Osteocyte (in vitro differentiated cells): ENCODE measurements at places on chromosomes 5 and 9.

- H3K36me3 ChIP-seq: peaks cover 45% of the 10 kb centered on the region
- H3K4me1 ChIP-seq: peaks cover 33% of the 10 kb centered on the region
- peak overlapping the region; percentile 59 for H3K27ac ChIP-seq
- DNase-seq: no peak
- H3K4me3 ChIP-seq: no peak overlapping the region
- no peaks in the 10 kb centered on the region for H3K27me3 ChIP-seq
Observed at GRCh38 chr5:82274343-82275211, 3.6 kb downstream of the RPS23 start.

DNA sequence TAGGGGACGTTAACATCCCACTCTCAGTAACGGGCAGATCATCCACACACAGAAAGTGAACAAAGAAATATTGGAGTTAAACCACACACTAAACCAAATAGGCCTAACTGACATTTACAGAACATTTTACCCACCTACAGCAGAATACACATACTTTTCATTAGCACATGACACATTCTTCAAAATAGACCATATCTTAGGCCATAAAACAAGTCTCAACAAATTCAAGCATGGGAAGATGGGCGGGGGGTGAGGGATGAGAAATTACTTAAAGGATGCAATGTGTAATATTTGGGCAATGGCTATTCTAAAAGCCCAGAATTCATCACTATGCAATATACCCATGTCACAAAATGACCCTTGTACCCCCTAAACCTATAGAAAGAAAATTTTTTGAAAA is 226.2 kb downstream of the ATPSCKMT start:
- no peaks in the 10 kb centered on the region for H3K27me3 ChIP-seq
- no peak for DNase-seq
- H3K4me3 ChIP-seq: no peak overlapping the region
- peaks cover 7% of the 10 kb centered on the region for H3K4me1 ChIP-seq

GRCh38 chr9:131284856-131285255 is 4.7 kb upstream of the PLPP7 start:
- H3K27me3 ChIP-seq: peaks cover 22% of the 10 kb centered on the region
- H3K36me3 ChIP-seq: no peaks in the 10 kb centered on the region
- peaks cover 8% of the 10 kb centered on the region for H3K4me1 ChIP-seq
- H3K4me3 ChIP-seq: no peak overlapping the region
- no peak for DNase-seq
- H3K27ac ChIP-seq: no peak overlapping the region

DNA sequence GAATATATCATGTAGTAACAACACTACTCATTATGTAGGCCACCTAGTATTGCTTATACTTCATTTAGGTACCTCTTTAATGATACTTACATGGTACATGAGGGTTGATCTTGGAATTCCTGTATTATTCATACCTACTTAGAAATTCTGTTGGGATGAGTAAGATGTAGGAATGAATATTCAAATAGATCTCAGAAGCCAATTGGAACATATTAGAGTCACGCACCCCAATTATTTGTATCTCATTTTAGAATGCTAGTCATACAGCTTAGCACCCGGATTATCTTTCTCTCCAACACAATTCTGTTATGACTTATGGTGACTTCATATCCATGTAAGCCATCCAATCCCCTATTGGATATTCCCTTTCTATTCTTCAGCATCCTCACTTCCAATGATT is 106.7 kb upstream of the SH3GL2 start:
- H3K4me3 ChIP-seq: no peak overlapping the region
- no peaks in the 10 kb centered on the region for H3K4me1 ChIP-seq
- peaks cover 13% of the 10 kb centered on the region for H3K36me3 ChIP-seq

DNA sequence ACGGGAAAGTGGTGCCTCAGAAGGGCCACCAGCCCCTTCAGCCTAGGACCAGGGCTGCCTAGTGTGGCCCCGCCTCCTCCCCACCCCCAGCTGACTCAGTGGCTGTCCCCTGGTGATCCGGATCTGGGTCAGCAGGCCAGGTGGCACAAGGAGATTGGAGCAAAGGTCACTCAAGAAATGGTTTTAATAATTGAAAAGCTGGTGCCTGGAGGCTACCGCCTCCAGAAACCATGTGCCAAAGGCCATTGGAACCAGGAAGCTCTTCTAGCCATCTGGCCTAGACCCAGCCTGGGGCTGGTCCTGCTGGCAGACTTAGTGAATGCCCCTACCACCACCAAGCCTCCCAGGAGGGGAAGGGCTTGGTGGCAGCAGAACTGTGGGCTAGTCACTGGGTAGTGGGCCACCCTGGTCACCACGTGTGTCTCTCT is 1.5 kb downstream of the ST6GALNAC4 start:
- H3K36me3 ChIP-seq: peaks cover 2% of the 10 kb centered on the region
- H3K4me1 ChIP-seq: peaks cover 47% of the 10 kb centered on the region
- no peaks in the 10 kb centered on the region for H3K27me3 ChIP-seq
- DNase-seq: no peak
- H3K27ac ChIP-seq: no peak overlapping the region
- H3K4me3 ChIP-seq: no peak overlapping the region

DNA sequence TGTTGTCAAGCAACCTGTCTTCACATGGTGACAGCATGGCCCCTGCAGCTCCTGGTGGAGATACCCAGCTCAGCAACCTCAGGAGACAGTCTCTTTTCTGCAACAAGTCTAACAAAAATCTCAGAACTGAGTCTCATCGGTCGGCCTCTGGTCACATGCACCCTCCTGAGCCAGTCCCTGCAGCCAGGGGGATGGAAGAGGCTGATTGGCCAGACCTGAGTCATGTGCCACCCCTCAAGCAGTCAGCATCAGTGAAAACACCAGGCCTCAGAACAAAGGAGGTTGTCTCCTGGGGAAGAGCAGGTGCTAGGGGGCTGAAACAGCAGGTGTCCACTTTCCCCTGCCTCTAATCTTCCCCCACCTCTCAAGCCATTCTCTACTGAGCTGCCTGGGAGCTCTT is 54.4 kb downstream of the SMIM23 start:
- H3K4me3 ChIP-seq: no peak overlapping the region
- H3K27ac ChIP-seq: no peak overlapping the region
- DNase-seq: no peak
- peaks cover 4% of the 10 kb centered on the region for H3K4me1 ChIP-seq
- no peaks in the 10 kb centered on the region for H3K36me3 ChIP-seq

GRCh38 chr9:109017061-109017460 is 3.8 kb upstream of the CTNNAL1 start:
- H3K4me1 ChIP-seq: peaks cover 23% of the 10 kb centered on the region
- no peak overlapping the region for H3K4me3 ChIP-seq
- DNase-seq: no peak

DNA sequence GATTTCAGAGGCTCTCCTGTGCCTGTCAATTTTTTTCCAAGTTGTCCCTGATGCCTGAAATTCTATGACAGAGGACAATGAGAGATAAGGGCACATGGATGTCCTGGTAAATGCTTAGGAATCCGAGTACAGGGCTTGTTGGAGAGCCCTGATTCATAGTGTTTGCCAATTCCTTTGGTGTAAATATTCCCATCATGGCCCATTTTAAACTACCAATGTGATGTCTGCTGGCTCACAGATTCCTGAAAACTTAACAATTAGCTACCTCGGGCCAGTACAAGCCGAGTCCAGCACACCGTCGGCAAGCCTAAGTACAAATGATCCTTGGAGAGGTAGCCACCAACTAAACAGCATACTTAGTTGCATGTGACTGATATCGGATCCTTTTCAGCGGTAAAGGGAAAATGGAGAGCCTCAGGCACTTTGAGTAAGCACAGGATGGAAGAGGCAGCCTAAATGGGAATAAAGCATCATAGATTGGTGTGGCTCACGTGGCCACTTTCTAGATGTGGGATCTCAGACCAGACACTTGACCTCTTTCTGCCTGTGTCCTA is 3.6 kb downstream of the ITK start:
- H3K27ac ChIP-seq: no peak overlapping the region
- H3K36me3 ChIP-seq: no peaks in the 10 kb centered on the region
- DNase-seq: no peak
- H3K4me3 ChIP-seq: no peak overlapping the region
- no peaks in the 10 kb centered on the region for H3K4me1 ChIP-seq

- H3K27me3 ChIP-seq: no peaks in the 10 kb centered on the region
- DNase-seq: no peak
- H3K36me3 ChIP-seq: no peaks in the 10 kb centered on the region
- no peaks in the 10 kb centered on the region for H3K4me1 ChIP-seq
Observed at GRCh38 chr5:166594567-166594966, 1696.9 kb upstream of the WWC1 start.

DNA sequence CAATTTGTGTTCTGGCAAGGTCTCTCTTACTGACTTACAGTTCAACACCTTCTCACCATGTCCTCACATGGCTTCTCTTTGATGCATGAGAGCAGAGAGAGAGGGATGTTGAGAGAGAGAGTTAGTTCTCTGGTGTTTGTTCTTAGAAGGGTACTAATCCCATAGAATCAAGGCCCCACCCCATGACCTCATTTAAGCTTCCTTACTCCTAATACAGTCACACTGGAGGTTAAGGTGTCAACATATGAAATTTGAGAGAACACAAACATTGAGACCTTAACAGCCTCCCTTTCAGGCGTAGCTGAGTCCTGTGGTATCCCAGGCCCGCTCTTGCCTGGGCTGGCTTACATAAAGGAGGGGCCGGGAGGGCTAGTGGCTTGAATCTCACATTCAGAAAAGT is 10.6 kb upstream of the SEMA6A start:
- H3K4me1 ChIP-seq: peaks cover 3% of the 10 kb centered on the region
- no peak overlapping the region for H3K4me3 ChIP-seq
- no peak for DNase-seq
- H3K36me3 ChIP-seq: no peaks in the 10 kb centered on the region
- H3K27me3 ChIP-seq: peaks cover 13% of the 10 kb centered on the region
- no peak overlapping the region for H3K27ac ChIP-seq

DNA sequence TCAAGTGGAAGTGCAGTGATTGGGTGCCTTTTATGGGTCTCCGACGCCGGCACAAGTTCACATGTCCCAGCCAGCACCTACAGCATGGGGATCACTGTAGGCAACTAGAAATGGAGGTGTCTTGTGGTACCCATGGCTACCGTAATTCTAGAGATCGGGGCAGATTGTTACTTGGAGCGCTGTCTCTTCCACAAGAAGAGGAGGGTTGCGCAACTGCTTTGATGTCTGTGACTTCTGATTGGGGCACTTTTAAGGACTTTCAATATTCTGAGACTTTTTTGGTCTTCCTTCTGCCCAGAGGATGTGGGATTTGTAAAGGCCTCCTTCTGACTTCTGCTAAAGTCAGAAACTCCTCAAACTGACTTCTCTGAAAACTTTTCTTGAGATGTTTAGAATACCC is 41.9 kb downstream of the GLRX start:
- peaks cover 11% of the 10 kb centered on the region for H3K4me1 ChIP-seq
- peak overlapping the region; percentile 71 for H3K27ac ChIP-seq
- no peak overlapping the region for H3K4me3 ChIP-seq
- H3K36me3 ChIP-seq: peaks cover 54% of the 10 kb centered on the region

GRCh38 chr5:122029818-122030217 is 48.2 kb downstream of the LOX start:
- H3K4me3 ChIP-seq: no peak overlapping the region
- DNase-seq: no peak
- no peak overlapping the region for H3K27ac ChIP-seq
- peaks cover 21% of the 10 kb centered on the region for H3K36me3 ChIP-seq
- H3K27me3 ChIP-seq: no peaks in the 10 kb centered on the region

DNA sequence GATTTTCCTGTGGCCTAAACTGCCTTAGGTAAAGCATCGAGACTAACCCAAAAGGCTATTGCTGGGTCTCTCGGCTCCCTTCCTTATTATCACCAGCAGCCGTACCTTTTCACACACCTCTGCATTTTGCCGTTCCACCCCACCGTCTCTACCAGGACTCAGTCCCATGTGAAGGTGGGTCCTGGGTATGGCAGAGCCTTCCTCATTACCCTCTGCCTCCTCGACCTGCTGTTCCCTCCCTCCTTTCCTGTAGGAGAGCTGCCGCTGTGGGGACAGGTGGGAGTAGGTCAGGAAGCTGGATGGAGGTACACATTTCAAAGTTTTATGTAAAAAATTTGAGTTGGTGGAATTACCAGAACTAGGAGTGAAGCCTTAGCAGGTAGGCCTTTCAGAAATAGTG is 1.8 kb downstream of the CCL28 start:
- DNase-seq: no peak
- no peak overlapping the region for H3K4me3 ChIP-seq
- peaks cover 17% of the 10 kb centered on the region for H3K27me3 ChIP-seq
- H3K4me1 ChIP-seq: no peaks in the 10 kb centered on the region

DNA sequence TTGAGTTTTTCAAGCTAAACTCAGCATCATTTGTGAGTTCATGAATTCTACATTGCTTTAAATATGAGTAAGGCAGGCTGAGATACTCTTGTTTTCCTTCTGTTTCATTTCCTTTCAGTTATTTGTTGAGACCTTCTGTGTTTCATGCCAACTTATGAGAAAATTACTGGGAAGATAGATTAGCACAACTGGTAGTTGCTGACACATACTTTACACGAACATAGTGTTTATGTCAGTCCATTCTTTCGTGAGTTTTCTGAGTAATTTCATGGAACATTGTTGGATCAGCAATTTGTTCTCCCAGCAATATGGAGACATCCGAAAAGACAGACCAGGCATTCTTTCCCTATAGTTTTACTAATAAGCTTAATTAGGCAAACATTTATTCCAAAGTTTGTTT is 102.0 kb upstream of the SMC5 start:
- H3K27ac ChIP-seq: peak overlapping the region; percentile 69
- no peak overlapping the region for H3K4me3 ChIP-seq
- peaks cover 5% of the 10 kb centered on the region for H3K36me3 ChIP-seq

DNA sequence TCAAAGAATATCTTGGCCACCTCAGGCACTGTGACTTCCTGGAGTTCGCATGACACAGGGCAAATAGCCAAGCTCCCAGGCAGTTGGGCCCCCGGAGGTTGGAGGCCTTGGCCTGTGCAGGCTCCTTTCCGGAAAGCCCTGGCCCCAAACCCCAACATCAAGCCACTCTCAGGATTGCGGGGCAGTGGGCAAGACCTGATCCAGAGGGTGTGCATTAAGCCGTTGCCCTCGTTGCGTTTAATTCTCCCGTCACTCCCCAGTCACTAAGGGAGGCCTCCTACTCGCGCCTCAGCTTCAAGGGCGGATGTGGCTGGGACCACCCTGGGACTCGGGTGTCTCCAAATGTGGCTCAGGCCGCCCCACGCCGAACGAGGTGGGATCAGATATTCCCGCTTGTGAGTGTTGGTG is 60.1 kb downstream of the TMEM174 start:
- no peak for DNase-seq
- H3K27me3 ChIP-seq: peaks cover 2% of the 10 kb centered on the region
- no peak overlapping the region for H3K4me3 ChIP-seq
- H3K4me1 ChIP-seq: peaks cover 55% of the 10 kb centered on the region
- no peaks in the 10 kb centered on the region for H3K36me3 ChIP-seq

DNA sequence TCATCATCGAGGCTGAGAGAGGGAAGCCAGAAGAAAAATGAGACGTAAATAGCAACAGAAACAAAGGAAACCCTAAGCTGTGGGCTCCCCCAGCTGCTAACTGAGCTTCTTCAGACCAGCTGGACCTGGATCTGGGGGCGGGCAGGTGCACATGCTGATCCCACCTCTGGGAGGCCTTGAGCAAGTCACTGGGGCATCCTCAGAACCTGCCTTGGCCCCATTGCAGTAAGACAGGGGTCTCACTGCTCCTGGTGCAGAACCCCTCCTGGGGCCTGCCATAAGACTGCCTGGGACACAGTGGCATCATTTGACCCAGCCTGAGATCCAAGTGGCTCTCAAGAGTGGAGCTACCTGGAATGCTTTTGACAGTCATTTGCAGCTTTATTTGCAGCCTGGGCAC is 77.4 kb downstream of the PHF2 start:
- H3K27me3 ChIP-seq: no peaks in the 10 kb centered on the region
- no peak overlapping the region for H3K27ac ChIP-seq
- H3K4me3 ChIP-seq: no peak overlapping the region
- no peaks in the 10 kb centered on the region for H3K4me1 ChIP-seq
- no peak for DNase-seq
- H3K36me3 ChIP-seq: peaks cover 30% of the 10 kb centered on the region
